ENCODE measurements at places on chromosomes 2 and 18. TPM values are rescaled to one million over a fixed set of nuclear protein-coding genes. Genes with fewer than 3 reads are reported as not detected.

Gene SPHKAP
- not detected for total RNA-seq

Gene SULT1C4
- total RNA-seq = not detected

Gene SLC11A1
- 0.08 TPM for total RNA-seq

Gene WDPCP
- 5.0 TPM for total RNA-seq

Gene SCYGR4
- not detected for total RNA-seq

Gene DCDC2C
- total RNA-seq = not detected

Gene TGOLN2
- total RNA-seq = 28.9 TPM

Gene TCF4
- total RNA-seq = 4.0 TPM
